ENCODE measurements at places on chromosomes 2 and 18.

DNA sequence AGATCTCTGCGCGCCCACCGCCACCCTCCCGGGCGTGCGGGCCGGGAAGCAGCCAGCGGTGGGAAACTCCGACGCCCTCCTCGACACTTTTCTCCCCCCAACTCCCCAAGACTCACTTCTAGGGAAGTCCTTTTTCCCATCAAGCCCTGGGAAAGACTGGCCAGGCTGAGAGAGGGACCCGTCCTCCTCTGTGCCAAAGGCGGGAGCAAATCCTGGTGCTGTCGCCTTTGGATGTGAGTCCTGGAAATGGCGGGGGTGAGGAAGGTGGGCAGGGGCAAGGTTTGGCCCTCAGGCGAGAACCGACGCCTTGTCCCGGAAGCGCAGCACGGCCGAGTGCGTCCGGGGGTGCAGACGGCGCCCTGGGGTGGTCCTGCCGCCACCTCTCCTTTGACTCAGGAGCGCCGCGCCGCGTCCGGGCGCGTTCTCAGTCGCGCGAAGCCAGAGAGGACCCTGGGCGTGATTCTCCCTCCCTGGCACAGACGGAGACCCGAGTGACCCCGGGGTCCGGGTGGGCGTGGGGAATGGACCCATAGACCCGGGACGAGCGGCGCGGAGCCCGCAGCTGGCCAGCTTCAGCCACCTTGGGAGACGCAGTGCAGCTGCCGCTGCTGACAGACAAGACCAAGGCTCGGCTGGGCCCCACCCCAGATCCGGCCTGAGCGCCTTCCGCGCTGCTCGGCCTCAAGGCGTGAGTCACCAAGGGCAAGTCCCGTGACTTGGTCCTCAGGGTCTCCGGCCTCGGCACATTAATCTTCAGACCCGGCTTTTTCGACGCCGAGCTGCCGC, 3.5 kb upstream of the LBX2 start:
- DNase-seq = no peak

DNA sequence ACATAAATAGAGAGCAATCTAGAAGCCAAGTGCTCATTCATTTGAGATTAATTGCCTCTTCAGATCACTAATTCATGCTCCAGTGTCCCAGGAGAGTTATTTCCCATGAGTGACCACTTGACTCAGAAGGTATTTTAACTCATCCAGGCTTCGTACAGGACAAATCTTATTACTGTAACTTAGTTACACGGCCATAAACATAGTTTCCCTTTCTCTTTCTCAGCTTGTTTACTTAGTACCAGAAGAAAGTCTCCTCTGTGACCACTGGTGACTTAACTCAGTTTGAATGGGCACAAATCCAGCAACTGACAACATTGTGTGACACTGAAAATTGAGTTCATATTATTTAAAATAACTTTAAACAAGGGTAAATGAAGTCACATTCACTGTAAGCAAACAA, 25.3 kb downstream of the MMADHC start:
- DNase-seq = no peak

- DNase-seq = no peak
Observed at GRCh38 chr18:74797577-74798151, 200.0 kb downstream of the ZNF407 start.

- DNase-seq = no peak
Observed at GRCh38 chr2:150120326-150120955, 367.0 kb downstream of the RND3 start.

GRCh38 chr2:103873716-103874351, 980.1 kb upstream of the POU3F3 start:
- no peak for DNase-seq

DNA sequence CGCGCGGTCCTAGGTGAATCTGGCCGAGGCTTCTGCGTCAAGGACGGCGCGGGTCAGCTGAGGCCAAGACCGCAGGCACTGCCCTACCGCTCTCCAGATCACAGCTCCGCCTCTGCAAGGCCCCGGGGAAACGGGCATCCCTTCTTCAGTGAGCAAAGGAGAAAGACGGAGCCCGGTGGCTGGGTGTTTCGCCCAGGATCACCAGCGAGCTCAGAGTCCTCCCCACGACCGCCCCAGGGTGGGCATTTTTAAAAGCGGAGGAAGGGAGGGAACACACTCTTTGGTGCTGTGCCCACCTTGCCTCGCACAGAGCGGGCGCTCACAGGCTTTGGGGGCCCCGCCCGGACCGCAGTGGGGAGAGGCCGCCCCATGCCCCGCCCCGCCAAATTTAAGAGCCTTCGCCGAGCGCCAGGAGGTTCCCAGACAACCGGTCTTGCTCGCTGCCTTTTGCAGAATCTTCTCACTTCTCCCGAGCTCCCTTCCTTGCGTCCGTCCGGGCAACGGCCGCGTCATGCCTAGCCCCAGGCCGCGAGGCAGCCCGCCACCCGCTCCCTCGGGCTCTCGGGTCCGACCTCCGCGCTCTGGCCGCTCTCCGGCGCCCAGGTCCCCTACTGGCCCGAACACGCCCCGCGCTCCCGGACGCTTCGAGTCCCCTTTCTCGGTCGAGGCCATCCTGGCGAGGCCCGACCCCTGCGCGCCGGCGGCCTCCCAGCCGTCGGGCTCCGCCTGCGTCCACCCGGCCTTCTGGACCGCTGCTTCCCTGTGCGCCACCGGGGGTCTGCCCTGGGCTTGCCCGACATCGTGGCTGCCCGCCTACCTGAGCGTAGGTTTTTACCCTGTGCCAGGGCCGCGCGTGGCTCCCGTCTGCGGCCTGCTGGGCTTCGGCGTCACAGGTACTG, at the start of gene NOTO:
Gene NOTO (plus strand): TSS at position 419 of the 899 bp plus-strand sequence. CDS start 93 bp downstream, at position 512.
- DNase-seq = no peak

- DNase-seq = no peak
Observed at GRCh38 chr2:197113275-197113711, 186.8 kb upstream of the PGAP1 start.

DNA sequence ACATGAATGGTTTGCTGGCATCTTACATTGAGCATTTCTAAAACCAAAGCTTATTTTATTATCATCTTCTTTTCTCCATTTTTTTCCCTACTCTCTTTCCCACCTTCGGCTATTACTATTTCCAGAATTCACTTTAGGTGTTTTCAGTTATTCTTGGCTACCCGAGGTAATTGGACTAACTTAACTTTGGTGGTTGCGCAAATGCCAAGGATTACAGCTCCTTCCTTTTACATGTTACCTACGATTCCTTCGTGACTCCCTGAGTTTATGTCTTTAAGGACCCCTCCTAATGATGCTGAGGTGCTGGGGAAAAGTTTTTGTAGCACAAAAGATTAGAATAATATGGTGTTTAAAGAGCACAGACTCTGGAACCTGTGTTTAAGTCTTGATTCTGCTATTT, 14.3 kb downstream of the KIAA1328 start:
- no peak for DNase-seq

GRCh38 chr2:39164089-39164488, 43.2 kb upstream of the SOS1 start:
- no peak for DNase-seq

DNA sequence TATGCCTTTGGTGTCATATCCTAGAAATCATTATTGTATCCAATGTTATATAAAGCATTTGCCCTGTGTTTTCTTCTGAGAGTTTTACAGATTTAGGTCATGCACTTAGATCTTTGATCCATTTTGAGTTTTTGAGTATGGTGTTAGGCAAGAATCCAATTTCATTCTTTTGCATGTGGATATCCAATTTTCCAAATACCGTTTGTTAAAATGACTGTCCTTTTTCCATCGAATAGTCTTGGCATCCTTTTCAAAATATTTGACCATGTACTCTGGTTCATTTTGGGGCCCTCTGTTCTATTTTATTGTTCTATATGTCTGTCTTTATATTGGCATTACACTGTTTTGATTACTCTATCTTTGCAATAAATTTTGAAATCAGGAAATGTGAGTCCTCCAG, 23.8 kb upstream of the KCNJ13 start:
- no peak for DNase-seq

- DNase-seq = no peak
Observed at GRCh38 chr2:95058466-95058988, 33.0 kb downstream of the MAL start.

GRCh38 chr2:80185091-80185490, 119.5 kb downstream of the LRRTM1 start:
- no peak for DNase-seq

- DNase-seq = no peak
Observed at GRCh38 chr18:35736696-35737095, 155.2 kb downstream of the GALNT1 start.

DNA sequence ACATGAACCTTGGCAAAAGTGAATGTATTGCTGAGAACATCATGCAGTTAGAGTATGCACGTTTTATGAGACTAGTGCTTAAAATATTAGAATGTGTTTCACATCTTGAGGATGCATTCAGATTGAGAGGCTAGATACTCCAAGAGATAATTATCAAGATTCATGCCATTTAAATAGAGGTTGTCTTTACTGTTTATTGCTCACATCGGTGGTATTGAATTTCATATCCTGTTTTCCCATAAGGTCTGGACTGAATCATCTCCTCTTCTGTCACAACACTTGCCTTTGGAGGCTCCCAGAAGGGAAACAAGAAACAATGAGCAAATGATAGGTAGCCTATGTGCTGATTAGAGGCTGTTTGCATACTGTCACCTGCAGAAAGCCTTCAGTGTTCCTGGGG, 83.8 kb downstream of the CLHC1 start:
- no peak for DNase-seq

- no peak for DNase-seq
Observed at GRCh38 chr2:238087211-238087610, 12.9 kb upstream of the ESPNL start.

- no peak for DNase-seq
Observed at GRCh38 chr18:26978812-26979341, 113.4 kb upstream of the AQP4 start.

DNA sequence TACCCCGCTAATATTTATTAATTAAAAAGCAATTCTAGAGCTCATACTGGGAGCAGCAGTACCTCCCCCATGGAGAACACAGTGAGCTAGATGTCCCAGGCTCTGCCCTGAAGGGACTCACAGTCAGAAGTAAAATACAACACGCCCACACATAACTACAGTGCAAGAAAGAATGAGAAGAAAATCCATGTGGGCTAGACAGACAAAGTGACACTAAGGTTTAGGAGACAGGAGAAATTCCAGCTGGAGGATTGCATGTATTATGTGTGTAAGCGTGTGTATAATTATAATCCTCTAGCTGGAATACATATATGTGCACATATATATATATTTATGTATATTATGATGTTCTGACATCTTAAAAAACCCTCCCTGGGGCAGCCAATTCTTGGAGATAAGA, 15.7 kb downstream of the SOWAHC start:
- no peak for DNase-seq

GRCh38 chr2:189834059-189834458, 49.8 kb downstream of the PMS1 start:
- no peak for DNase-seq

DNA sequence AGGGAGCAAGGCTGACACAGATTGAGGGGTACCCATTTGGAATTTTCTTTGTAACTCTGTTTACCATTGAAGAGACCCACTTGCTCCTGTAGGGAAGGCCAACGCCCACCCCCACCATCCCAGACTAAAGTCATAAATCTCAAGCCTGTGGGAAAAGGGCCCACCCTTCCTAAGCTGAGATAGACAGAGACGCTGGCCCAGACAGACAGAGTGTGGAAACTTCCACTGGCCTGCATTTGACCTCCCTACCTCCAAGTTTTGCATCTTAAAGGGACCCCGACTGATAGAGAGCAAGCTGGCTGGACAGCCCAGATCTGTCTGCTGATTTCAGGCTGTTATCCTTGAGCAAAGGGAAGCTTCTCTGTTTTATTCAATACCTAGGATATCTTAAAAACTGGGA, 48.2 kb upstream of the SLC14A2 start:
- no peak for DNase-seq

DNA sequence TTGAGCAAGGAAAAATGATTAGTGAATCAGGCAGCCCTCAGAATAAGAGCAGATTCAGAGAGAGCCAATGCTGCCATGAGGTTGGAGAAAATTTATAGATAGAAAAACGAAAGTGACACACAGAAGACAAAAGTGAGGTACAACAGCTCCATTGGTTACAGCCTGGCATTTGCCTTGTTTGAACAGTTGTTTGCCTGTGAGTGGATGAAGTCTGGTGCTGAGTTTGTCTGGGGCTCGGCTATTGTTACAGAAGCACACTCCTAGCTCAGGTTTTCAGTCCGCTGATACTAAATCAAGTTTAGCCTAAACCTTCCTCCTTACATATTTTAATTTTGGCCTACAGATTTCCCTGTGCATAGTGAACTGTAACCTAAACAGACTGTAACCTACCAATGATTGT, 387.8 kb upstream of the RAB12 start:
- no peak for DNase-seq

GRCh38 chr2:15107137-15107536, 454.0 kb downstream of the NBAS start:
- DNase-seq = no peak

Measured in activated T-helper 1 cell treated with anti-CD3 and anti-CD28 coated beads, Interleukin-2, amount 50 U/mL, for 16 hours (primary cell).